ENCODE measurements at places on chromosomes 1 and 21. TPM values are rescaled to one million over a fixed set of nuclear protein-coding genes. Genes with fewer than 3 reads are reported as not detected.

- DNase-seq = no peak
Observed at GRCh38 chr1:179872558-179872957, 5.0 kb downstream of the TOR1AIP2 start.

DNA sequence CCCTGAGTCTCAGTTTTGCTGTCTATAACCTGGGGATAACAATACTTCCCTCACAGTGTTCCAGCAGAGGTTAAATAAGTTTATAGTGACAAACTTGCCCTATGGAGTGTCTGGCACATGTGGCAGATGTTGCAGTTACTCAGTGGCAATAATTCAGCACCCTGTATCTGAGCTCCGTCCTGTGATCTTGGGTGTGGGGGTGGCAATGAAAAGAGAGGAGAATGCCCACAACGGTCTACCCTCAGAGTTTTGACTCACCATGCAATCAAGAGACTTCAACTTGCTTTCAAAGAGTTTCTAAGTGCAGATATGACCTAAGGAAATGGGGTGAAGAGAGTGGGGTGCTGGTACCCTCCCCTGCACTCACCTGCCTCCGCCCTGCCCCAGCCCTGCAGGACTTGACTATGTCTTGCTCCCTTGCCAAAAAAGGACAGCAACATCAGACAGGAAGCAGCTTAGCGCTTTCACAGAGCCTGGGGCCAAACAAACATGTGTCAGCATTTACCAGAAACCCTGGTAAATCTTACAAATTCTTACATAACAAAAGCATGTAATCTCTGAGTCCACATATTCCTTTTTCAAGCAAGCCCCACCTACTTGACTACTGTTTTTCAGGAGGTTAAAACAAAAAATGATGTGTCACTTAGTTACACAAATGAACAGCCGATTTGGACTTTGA lies 185.1 kb upstream of the CAMK1G start:
- DNase-seq = peak; percentile 64

OR6K3 gene
- not detected for total RNA-seq

- peak; percentile 66 for DNase-seq
Observed at GRCh38 chr1:9315411-9316079, 22.9 kb downstream of the SPSB1 start.

- DNase-seq = peak; percentile 95
Observed at GRCh38 chr1:151611832-151612500, at the start of gene SNX27. Gene SNX27 (plus strand): TSS chr1:151612050. CDS start chr1:151612202, 152 bp downstream.

GRCh38 chr1:41313661-41314131 lies 47.5 kb upstream of the FOXO6 start:
- DNase-seq = peak; percentile 41

DNA sequence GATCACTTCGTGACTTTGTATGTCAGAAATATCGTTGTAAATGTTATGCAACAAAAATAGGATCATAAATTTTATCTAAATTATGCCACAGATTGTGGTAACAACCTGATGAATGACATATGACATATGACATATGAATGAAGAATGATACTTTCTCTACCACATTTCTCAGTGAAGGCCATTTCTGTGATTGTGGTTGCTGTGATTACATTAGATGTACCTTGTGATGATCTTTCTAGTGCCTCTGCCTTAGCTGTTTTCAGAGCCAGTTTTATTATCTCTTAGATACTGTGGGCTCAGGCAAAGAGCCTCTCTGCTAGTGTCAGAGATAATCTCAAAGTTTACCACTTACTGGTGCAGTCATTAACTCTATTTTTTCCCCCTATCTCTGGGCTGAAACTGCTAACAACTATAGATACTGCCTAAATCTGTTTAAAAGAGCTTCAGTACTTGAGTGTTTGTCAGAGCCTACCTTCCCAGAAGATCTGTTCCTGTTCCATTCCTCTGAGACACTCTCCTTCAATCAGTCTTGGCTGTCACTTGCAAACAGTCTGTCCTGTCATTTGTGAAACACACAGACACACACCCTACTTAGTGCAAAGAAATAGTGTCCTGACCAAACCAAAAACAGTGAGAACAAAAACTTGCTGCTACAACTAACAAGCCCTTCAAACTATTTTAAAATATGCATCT lies 55.5 kb downstream of the HMCN1 start:
- DNase-seq = no peak

DNA sequence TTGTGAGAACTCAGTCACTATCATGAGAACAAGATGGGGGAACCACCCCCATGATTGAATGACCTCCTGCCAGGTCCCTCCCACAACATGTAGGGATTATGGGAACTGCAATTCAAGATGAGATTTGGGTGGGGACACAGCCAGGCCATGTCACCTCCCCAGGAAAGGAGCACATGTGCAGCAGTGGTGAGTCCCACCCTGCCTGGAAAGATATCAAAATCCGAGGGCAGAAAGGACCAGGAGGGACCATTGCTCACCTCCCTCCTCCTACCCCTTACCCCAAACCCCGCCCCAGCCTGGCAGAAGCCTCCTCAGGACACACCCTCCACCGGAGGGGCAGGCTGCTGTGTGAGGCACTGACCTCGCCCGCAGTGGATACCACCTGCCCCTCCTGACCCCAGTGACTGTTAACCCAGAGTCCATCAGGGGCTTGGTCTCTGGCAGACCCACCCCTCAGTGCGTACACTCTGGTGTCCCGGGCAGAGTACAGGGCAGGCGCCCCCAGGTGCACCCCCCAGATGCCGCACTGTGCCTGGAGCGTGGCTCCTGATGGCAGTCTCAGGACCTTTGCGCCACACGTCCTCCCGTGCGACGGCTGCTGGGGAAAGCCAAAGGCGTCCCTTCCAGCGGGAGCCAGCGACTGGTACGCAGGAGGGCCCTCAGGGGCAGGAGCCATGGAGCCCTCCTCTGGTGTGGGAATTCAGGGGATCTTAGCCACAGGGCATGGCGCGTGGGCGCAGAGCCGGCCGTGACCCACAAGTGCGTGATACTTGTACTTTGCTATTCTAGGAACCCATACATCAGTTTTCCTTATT lies 20.9 kb downstream of the PDXK start:
- no peak for DNase-seq

DNA sequence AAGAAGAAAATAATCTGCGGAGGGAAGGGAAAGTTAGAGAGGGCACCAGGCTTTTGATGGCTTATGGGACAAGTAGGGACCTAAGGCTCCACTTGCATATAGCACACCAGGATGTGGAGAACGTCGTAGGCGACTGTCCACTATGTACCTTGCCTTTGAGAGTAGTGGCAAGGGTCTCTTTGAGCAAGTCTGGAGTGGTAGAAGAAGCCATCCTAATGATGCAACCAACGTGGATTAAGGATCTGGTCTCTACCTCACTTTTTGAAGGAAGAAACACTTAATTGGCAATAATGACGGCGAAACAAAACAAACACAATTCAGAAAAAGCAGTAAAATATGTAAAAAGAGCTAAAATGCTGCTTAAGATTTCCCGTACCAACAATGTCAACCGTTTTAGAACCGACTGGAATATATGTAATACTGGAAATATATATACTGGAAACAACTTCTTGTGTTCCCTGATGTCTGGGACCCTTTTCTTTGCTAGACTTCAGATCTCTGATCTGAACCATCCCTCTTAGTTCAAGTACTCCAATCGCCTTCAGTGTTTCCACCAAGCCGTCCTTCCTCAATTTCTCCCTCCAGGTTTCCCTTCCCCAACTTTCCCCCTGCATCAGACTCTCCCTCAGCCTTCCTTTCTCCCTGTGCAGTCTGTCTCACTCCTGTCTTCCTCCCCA lies 821 bp upstream of the KHDRBS1 start:
- no peak for DNase-seq

- DNase-seq = no peak
Observed at GRCh38 chr21:18614303-18614702, 210.7 kb upstream of the TMPRSS15 start.

DNA sequence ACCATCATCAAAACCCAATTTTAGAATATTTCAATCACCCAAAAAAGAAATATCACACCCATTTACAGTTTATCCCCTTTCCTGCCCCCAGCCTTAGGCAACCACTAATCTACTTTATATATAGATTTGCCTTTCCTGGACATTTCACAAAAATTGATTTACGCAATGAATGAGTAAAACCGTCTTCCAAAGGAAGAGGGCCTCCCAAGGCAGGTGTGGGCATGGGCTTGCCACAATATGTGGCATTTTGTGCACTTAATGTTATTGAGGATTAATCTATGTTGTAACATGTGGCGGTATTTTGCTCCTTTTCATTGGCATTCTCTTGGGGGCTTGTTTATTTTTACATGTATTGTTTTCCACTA lies 11.8 kb upstream of the BMP8B start:
- DNase-seq = no peak

KCND3 gene
- not detected for total RNA-seq

RBP7 gene
- not detected for total RNA-seq

- DNase-seq = no peak
Observed at GRCh38 chr1:107110326-107110725, 30.5 kb upstream of the NTNG1 start.

LRRC7 gene
- total RNA-seq = not detected

GRCh38 chr1:99590578-99591209 lies 55.2 kb upstream of the PALMD start:
- peak; percentile 98 for DNase-seq

- no peak for DNase-seq
Observed at GRCh38 chr1:204712708-204713430, 27.3 kb upstream of the LRRN2 start.

PGLYRP4 gene
- total RNA-seq = not detected

CENPF gene
- total RNA-seq = 64.3 TPM

GRCh38 chr1:58814251-58815068 lies 30.6 kb upstream of the JUN start:
- DNase-seq = no peak

- peak; percentile 36 for DNase-seq
Observed at GRCh38 chr1:117237726-117238381, 27.1 kb upstream of the VTCN1 start.

- DNase-seq = no peak
Observed at GRCh38 chr1:55938376-55938850, 641.0 kb downstream of the PLPP3 start.

TFF2 gene
- not detected for total RNA-seq

DNA sequence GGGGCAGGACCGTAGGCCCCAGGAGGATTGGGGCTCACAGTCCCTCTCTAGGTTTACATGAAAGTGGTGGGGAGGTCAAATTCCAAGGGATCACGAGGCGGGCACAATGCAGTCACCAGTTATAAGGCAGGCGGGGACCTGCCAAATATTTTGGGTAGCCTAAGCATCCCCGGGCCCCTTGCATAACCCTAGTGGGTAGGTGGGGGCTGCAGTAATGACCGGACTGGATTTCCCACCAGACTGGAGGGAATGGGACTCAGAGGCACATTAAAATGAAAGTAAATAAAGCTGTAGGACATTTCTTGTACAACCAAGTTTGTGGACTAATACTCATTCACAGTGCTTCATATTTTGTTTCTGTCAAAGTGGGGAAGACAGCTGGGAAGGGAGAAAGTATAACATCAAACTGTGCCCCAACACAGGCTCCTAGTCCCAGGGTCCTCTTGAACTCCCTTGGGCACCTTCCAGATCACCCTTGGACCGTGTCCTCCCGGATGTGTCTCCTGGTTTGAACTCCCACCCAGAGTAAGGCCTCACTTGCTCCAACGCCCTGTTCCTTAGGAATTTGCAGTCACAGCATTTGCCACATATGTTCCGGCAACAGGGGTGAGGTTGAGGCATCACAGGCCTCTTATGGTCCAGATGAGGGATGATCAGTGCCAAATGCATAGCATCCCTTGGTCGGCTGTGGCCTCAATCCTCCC lies 28.4 kb upstream of the KIAA0040 start:
- no peak for DNase-seq

DNA sequence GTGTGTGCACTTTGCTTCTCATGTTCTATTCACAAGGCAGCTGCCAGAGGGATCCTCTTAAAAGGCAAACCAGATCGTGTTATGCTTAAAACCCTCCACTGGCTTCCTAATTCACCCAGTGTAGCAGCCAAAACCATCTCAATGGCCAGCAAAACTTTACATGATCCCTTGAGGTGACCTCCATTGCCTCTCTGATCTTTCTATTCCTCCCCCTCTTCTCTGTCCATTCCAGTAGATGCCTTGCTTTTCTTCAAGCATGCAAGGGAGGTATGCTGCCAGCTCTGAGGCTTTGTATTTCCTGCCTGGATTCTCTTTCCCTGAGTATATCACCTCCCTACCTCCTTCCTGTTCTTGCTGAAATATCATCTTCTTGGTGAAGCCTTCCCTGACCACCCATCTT lies 93.2 kb upstream of the KCNK2 start:
- DNase-seq = peak; percentile 35

DNA sequence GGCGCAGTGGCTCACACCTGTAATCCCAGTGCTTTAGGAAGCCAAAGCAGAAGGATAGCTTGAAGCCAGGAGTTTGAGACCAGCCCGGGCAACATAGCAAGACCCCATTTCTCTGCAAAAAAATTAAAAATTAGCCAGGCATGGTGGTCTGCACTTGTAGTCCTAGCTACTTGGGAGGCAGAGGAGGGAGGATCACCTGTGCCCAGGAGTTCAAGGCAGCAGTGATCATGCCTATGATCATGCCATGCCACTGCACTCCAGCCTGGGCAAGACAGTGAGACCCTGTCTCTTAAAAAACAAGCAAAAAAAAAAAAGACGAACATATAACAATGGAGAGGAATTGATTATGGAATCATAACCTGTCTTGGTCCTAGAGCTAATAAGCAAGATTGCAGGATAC lies 45.1 kb downstream of the FBXO42 start:
- DNase-seq = no peak

DNA sequence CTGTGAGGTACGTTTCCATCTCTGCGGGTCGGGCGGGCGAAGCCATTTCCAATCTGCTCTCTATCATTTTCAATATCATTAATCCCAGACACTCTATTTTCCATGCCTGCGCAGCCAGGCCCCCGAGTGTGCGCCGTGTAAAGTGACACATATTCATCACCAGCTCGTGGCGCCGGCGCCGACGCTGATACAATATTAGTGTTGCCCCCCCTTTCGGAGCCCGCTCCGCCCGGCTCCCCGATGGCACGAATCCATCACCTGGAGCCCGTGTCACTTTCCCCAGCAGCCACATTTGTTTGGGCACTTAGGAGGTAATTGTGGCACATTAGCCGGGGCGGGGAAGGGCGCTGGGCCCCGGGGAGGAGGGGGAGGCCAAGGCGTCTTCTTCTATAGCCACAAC lies 33.7 kb upstream of the DMBX1 start:
- no peak for DNase-seq
